Cortex of kidney (tissue), 1 donor: ENCODE measurements at places on chromosomes 3 and 15.

DNA sequence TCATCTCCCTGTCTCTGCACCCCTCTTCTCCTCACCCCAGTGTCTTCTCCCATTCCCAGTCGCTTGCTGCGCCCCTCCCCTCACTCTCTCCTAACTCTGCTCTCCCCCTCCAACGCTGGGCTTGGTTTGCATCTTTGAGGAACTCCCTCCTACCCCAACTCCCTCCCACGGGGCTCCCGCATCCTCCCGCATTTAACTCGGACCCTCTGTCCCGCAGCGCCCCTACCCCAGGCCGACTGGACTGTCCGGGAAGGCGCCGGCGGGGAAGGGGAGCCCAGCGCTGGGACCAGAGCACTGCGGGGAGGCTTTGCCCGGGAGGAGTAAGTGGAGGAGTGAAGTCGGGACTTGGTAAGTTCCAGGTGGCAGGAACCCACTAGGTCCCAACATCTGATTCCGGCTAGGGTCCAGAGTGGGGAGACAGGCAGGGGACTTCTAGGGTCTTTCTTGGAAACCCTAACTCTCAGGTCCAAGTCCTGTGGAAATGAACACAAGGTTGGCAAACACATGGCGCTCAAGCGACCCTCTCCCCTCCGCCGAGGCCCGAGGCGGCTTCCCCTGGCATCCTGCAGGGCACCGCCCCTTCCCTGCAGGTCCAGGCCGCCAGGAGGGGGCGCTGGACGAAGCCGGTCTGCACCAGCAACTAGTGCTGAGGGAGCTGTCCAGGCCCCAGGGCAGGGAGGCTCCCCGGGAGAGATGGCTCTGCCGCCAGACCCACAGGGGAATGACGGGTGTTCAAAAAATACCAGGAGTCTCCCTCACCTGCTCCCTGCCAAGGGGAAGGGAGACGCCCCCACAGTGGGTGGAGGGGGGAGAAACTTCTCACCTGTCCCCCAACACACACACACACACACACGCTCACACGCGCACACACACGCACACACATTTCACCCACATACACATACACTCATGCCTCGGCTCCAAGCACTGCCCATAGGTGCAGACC lies 53.2 kb downstream of the LHFPL4 start:
- DNase-seq, result no peak

- DNase-seq, result no peak
Observed at GRCh38 chr3:64612082-64612860, 75.5 kb downstream of the ADAMTS9 start.

DNA sequence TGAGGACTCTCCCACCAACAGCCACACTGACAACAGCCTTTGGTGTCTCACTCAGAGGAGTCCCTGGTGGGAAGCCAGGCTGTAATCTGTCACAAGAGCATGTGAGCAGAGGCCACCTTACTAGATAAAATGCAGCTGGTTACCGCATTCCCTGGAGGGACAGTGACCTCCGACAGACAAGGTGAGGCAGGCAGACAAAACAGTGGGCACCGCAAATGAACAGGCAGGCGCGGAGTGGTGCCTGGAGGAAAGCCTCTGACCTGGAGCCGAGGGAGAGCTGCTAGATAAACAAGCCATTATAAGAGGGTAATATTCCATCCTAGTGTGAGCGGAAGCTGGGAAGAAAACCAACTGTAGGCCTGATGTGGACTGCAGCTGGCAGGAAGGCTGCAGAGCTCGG lies 736.4 kb downstream of the FHIT start:
- DNase-seq, result no peak

DNA sequence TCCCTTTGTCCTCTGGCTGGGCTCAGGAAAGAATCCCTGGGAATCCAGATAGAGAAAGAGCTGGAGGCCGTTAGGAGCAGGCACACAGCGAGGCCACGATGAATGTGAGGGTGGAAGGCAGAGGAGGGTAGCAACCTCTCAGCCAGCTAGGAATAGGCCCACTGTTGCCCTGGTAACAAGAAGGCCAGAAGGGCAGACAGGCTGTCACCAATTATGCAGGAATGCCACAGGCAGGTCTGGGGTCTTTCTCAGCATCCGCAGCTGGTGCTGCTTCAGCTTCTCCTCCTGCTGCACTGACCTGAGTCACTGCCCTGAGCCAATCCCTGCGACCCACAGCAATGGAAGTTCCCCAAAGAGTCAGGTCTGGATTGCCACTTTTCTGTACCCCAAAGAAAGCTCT lies 62.8 kb upstream of the C3orf80 start:
- no peak for DNase-seq

DNA sequence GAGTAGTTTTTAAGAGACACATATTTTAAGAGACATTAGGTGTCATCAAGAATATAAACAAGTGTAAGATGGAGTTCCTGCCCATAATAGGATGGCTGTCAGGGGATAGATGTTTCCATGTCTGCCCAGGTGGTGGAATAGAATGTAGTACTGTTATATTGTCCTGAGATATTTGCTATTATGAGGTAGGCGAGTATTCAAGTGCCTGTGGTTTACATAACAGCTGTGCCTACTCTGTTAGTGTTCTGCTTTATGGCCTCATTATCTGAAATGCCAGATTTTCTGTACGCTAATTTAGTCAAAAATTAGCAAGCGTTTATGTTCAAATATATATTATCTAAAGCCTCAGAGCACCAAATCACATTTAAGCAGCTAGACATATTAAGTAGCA lies 360.2 kb upstream of the ROPN1 start:
- DNase-seq, result no peak

GRCh38 chr3:88632226-88632625 lies 475.2 kb upstream of the EPHA3 start:
- DNase-seq, result no peak

- DNase-seq, result no peak
Observed at GRCh38 chr3:184949251-184949965, 137.4 kb downstream of the VPS8 start.

GRCh38 chr15:99120050-99120777 lies 15.3 kb downstream of the SYNM start:
- DNase-seq, result no peak

- no peak for DNase-seq
Observed at GRCh38 chr3:2454865-2455264, 356.2 kb downstream of the CNTN4 start.
